ENCODE measurements at places on chromosomes 7 and 10.

- no peak for DNase-seq
Measured at GRCh38 chr10:86721232-86721631, 35.2 kb upstream of the BMPR1A start.

DNA sequence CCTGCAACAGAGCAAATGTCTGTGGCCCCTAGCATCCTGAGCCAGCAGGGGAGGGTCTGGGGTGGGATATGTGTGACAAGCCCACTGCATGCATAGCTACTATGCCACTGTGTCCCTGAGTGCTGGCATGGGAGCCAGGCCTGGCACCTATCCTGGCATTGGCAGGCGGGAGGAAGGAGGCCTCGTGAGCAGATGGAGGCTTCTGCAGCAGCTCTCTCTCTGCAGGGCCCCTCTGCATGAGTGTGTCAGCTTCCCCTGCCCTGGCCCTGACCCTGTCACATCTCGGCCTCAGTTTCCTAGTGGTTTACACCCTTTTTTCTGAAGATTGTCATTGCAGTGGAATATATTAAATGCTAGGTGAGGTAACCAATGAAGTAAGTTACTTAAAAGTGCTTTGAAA lies 13.1 kb upstream of the IMPDH1 start:
- DNase-seq, result no peak

DNA sequence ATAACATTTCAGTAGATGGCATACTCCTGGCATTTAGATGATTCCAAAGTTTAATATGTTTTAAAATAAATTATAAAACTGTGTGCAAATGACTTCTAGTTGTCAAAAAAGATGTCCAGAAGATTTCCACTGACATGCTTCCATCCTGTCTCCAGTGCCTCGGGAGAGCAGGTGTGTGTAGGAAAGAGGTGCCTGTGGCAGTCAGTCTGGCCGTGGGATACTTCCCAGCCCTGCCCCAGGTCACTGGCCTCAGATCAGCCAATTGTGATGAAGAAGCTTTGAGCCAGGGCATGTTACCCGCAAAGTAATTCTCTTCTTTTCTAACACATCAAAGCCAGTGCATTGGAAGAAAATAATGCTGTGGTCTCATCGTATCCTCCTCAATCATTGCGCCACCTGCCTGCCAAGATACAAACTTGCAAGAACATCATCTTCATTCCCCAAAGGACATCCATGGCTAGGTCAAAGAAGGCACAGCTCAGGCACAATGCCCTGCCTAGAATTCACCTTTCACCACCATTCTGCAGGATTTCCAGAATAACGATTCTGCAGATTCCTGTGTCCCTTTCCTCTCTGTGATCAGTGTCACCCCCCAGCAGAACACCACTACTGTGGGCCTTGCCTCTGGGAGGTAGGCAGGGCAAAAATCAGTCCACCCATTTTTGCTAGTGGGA lies 6.3 kb upstream of the KCNMA1 start:
- no peak for DNase-seq

DNA sequence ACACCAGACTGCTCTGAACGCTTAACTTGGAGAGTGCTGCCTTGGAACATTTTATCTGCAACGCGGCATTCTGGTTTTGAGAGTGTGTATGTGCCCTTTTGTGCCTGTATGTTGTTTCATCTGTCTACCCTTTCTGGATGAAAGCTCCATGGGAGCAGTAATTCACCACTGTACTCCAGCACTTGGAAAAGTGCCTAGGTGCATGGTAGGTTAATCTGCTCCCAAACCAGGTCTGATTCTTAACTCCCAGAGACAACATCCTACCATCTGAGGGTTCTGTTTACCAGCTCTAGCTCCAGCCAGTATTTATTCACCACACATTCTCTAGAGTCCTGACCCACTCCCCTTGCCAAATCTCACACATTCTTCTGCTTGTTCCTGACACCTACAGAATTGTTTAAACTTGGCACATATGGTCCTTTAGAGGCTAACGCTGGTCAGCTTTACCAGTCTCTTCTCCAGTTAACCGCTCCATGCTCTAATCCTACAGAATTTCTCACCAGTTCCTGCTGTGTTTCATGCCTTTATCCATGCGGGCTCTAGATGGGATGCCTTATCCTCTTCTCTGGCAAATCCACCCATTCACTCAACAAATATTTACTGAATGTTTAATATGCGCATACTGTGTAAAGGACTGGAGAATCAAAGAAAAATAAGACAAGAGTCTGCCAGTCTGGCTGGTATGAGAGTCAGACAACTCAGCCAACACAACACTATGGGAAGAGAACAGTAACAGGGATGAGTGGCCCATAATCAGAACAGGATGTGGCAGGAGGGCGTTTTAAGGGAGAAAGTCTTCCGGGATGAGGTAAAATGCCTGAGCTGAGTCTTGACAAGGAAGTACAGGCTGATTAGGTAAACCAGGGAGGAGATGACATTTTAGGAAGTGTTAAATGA lies 46.3 kb downstream of the MTPN start:
- DNase-seq, result no peak

- DNase-seq, result no peak
Measured at GRCh38 chr10:119933179-119933578, 40.6 kb downstream of the SEC23IP start.

- no peak for DNase-seq
Measured at GRCh38 chr10:5585517-5586206, 60.9 kb downstream of the CALML3 start.

- no peak for DNase-seq
Measured at GRCh38 chr7:71323726-71324125, 191.8 kb downstream of the GALNT17 start.

DNA sequence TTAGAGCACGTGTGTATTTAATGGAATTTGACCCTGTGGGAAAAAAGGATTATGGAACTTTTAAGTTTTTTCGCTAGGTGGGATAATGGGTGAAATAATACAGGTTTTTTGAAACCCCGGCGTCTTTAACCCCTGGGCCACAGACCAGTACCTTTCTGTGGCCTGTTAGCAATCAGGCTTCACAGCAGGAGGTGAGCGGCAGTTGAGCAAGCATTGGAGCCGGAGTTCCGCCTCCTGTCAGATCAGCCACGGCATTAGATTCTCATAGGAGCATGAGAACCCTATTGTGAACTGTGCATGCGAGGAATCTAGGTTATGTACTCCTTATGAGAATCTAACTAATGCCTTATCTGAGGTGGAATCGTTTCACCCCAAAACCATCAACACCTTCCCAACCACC lies 28.6 kb downstream of the WAC start:
- DNase-seq, result no peak

DNA sequence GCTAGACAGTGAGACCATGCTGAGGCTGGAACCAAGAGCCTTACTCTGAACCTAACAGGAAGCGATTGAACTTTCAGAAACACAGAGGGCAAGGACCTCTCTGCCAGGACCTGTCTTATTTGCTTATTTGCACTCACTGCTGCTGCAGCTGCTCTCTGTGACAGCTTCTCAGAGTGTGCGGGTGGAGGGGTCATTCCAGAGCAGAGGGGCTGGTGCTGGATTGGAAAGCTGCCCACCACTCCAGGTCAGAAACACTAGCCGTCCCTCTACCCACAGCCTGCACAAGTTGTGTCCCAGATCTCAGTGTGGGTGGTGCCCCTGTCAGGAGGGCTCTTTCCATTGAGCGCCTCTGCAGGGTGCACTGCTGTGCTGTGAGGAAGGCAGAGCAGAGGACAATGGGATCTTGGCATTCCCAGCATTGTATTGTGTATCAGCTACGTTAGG lies 126.2 kb downstream of the CCNY start:
- DNase-seq, result no peak

- no peak for DNase-seq
Measured at GRCh38 chr7:19963695-19964094, 190.3 kb upstream of the TMEM196 start.

DNA sequence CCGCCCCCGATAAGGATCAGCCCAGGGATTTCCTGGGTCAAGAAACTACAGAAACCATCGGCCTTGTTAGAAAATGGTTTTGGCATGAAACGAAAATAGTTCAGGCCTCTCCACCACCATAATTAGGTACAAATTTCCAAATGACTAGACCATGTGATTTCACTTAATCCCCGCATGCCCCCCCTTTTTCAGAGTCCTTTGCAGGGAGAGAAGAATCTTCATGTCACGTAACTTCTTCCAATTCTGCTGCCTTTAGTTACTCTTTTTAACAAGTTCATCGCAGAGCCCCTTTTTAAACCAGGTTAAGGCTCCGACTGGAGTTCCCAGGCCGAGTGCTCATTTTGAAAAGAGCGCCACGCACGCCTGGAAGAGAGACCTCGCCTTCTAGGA lies 3.4 kb downstream of the PDGFA start:
- DNase-seq, result no peak

- DNase-seq, result no peak
Measured at GRCh38 chr10:130809761-130810515, 501.6 kb downstream of the TCERG1L start.

GRCh38 chr10:29280488-29280840 lies 8.4 kb upstream of the LYZL1 start:
- DNase-seq, result no peak

DNA sequence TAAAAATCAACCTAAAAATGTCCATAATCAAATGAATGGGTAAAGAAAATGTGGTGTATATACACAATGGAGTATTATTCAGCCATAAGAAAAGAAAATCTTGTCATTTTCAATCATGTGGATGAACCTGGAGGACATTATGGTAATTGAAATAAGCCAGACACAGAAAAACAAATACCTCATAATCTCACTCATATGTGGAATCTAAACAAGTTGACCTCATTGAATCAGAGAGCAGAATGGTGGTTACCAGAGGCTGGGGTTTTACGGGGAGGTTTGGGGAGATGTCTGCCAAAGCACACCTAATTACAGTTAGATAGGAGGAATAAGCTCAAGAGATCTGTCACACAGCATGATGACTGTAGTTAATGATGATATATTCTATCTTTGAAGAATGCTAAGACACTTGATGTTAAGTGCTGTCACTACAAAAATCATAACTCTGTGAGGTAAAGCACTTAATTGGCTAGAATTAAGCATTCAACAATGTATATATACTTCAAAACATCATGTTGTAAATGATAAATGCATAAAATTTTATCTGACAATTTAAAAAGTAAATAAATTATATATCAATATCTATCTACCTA lies 39.1 kb upstream of the TNPO3 start:
- DNase-seq, result no peak

GRCh38 chr7:157016352-157017041 lies 6.0 kb upstream of the MNX1 start:
- DNase-seq, result no peak

DNA sequence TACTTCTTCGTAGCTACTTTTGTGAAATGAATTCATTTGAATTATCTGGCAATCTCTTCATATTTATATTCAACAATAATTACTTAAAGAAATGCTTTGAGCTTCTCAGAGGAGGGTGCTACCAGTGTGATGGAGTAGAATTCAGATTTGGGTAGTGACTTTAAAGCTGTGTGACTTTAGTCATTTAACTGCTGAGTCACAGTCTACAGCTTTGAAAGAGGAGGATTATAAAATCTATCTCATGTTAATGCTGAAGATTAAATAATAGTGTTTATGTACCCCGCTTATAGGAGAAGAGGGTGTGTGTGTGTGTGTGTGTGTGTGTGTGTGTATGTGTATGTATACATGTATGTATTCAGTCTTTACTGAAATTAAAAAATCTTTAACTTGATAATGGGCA lies 68.2 kb downstream of the CFTR start:
- no peak for DNase-seq

GRCh38 chr10:102767428-102768160 lies 23.8 kb downstream of the WBP1L start:
- DNase-seq, result no peak

DNA sequence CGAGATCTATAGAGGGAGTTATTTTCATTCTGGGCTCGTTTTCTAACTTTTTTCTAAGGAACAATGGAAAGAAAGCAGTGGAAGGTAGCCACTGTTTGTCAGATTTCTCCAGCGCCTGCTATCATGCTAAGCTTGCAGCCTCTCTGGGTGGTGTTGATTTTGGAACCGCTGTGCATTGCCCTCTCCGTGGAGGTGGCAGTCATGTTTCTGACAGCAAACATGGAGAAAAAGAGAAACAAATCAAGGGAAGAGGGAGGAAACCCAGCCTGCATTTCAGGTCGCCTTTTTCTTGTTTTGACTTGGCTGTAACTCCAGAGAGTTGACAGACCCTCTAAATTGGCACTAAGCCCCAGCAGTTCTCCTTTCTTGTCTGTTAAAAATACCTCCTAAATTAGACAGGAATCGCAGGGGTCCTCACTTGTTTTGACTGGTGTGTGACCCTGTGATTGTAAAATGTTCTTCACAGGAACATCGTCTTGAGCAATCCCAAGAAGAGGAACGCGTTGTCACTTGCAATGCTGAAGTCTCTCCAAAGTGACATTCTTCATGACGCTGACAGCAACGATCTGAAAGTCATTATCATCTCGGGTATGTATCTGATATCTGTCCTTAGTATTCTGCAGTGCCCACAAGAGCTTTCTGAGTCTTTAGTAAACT lies 4.8 kb downstream of the ECHDC3 start:
- DNase-seq, result no peak

GRCh38 chr7:45574669-45575500 lies 717 bp downstream of the ADCY1 start:
- no peak for DNase-seq

DNA sequence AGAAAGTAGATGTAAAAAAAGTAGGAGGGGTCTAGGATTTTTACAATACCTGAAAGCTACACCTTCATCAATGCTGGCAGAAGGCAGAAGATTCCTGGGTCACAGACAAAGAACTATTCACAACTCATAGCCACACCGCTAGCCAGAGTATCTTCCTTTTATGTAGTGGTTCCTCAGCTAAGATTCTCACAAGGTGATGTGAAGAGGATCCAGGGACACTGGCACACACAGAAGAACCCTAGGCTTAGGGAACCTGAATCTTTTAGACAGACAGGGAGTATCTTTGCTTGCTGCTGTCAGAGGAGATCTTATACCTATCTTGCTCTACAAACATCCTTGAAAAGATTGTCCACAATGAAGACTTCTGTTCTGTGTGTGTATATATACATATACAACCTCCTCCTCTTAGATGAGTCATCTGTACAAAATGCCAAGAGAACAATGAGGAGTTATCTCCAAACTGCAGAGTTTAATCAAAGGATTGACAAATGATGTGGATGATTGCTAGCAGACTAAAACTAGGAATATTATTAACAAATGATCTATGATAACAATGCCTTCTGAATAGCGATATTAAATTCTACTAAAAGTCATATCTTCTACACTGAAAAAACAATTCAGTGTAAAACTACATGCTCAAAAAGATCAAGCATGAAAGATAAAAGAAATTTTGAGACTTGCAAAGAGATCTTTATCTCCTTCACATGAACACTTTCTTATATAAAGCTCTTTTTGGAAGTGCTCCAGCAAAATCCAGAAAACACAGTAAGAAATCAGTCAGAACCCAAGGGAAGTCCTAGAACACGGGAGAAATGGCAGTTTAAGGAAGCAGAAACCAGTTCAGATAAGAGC lies 409.3 kb downstream of the PARD3 start:
- no peak for DNase-seq

DNA sequence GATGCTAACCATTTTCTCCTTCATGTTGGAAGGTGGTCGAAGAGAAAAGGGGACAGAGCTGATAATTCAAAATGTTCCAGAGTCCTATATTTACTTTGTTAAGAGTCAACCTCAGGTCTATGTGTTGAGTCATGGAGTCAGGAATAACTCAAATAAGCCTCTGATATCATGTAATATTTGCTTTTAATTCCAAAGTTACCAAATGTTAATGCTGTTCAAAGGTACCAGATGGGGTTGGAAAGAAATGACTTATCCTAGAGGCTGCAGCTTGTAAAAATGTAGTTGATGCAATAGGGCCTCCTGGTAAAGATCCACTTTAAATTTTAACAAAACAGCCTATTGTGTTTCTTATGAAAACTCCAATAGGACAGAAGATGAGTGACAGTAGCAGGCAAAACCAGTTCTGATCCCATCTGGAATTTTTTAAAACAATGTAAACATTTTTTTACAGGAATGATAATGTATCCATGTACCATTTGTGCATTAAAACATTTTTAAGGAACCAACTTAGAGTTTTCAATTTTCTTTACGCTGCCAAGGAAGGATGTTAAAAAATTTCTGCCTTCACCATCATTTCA lies 218.2 kb downstream of the ANK3 start:
- no peak for DNase-seq

Data from stimulated activated CD4-positive, alpha-beta T cell treated with anti-CD3 and anti-CD28 coated beads, TNF-alpha, amount 100 ng/mL, for 48 hours (primary cell).